Tibial nerve (tissue), 4 donors: ENCODE measurements at places on chromosomes 6 and 20. TPM values are rescaled to one million over a fixed set of nuclear protein-coding genes. Genes with fewer than 3 reads are reported as not detected.

DDAH2 gene
- 171 TPM for total RNA-seq

CDH4 gene
- 0.87 TPM for total RNA-seq

GMNN gene
- total RNA-seq: 20.7 TPM

MOCS3 gene
- total RNA-seq: 5.7 TPM

CYP21A2 gene
- 5.2 TPM for total RNA-seq

BNIP5 gene
- total RNA-seq: not detected

SS18L1 gene
- 23.1 TPM for total RNA-seq

TMC2 gene
- total RNA-seq: 0.22 TPM

PMEPA1 gene
- total RNA-seq: 21.0 TPM
